Central memory CD8-positive, alpha-beta T cell (primary cell): ENCODE measurements at places on chromosomes 11 and 22.

DNA sequence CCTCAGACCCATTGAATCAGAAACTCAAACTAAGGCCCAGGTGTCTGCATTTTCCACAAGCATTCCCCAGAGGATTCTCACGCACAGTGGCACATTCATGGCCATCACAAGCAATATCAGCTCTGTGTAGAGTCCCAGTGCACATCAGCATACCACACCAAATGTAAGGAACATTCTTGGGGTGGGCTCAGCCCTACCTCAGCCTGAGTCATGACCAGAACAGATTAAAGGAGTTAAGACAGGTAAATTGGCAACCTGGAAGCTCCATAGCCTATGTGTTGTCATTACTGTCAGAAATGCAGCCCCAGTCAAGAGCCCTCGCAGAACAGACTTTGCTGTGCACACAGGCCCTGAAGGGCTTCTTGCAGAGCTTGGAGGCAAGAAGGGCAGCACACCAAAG is 53.1 kb downstream of the OPCML start:
- DNase-seq = no peak

DNA sequence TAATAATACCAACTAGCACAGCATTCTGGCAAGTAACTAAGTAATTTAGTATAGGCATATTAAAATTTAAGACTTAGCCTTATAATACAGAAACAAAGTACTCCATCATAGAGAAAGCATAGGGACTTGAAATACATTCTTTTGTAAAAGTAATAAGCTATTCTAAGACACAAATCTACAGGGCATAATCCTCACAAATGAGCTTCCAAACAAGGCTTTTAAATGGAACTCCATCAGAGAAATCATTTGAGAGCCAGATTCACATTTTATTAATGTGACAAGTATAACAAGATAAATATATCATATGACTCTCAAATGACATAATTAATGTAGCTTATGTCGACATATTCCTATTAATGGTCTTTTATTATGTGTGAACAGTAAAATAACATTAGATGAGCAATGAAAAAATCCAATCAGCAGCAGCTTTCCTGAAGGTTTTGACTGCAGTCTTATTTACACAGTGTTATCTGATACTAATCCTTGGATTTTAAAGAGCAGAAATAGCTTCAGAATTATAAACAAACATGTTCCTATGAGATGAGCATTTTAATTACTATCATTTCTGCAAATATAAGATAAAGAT is 241.4 kb downstream of the TTC28 start:
- DNase-seq = no peak

DNA sequence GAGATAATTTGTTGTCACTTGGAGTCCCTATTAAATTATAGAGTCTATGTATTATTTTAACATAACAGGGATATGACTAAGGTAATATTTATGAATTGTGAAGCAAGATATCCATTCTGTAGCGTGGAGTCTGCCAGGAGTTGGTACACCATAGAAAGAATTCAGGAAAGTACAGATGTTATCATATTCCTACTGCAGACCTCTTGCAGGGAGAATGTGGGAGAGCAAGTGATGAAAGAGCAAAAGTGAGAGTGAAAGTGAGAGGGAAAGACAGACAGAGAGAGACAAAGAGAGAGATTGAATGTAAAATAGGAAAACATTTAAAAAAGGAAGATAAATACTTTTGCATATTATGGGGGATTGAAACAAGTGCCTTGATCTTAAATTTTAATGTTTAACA is 468.8 kb downstream of the CNTN5 start:
- no peak for DNase-seq

- DNase-seq = no peak
Observed at GRCh38 chr11:1360835-1361357, 28.8 kb upstream of the BRSK2 start.

DNA sequence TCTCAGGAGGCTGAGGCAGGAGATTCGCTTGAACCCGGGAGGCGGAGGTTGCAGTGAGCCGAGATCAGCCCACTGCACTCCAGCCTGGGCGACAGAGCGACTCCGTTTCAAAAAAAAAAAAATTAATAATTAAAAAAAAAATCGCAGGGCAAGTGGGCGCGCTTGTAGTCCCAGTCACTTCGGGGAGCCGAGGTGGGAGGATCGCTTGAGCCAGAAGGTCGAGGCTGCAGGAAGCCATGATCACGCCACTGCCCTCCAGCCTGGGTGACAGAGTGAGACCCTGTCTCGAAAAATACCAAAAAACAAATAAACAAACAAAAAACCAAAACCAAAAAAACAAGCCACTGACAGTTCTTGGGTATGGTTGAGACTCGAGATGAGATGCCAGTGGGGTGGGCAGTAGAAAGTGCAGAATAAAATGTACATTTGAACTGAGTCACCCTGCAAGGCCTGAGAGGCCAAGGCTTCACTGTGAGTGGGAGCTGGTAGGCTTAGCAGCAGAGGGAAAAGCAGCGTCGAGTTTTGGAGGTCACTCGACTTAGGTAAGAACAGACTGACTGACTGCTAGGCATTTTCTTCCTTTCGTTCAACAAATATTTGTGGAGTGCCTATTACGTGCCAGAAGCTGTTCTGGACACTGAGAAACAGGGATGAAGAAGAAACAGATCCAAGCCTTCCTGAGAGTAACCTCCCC is 635 bp upstream of the LDHA start:
- no peak for DNase-seq

DNA sequence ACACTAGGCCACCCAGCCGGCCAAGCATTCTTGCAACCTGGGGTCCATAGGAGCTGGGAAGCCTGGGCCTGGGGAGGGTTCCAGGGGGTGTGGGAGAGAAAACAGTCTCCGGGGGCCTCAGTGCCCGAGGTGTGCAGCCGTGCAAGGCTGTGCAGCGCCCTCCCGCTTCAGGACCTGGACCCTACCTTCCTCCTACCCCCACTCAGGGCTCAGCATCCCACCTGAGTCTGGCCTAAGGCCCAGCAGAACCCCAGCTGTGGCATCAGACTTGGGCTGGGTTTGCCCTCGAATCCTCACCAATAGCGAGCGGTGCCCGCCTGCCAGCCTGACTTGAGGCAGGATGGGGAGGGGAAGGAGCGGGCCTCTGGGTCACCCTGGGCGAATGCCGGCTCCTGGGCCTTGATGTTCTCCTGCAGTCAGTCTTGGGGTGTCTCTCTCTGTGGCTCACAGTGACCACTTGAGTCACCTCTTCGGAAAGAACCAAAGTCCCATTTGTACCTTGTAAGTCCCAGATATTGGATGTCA is 53.6 kb upstream of the PPARA start:
- no peak for DNase-seq

- no peak for DNase-seq
Observed at GRCh38 chr11:23314162-23314561, 453.9 kb upstream of the CCDC179 start.

GRCh38 chr22:27578937-27579617 is 222.5 kb downstream of the MN1 start:
- no peak for DNase-seq

GRCh38 chr22:37664249-37665101 is 6.0 kb downstream of the PDXP start:
- DNase-seq = no peak
